ENCODE measurements at places on chromosomes 1 and 21.

- DNase-seq, result no peak
These were observed 169.7 kb upstream of the UBE2U start for GRCh38 chr1:64033667-64034220.

GRCh38 chr21:33036430-33037162, 10.9 kb downstream of the OLIG2 start:
- no peak for DNase-seq

- no peak for DNase-seq
These were observed 6.0 kb downstream of the TSHB start for GRCh38 chr1:115035652-115036051.

GRCh38 chr1:187951817-187952216, 1123.1 kb downstream of the PLA2G4A start:
- no peak for DNase-seq

- no peak for DNase-seq
These were observed 59.7 kb downstream of the ALPL start for GRCh38 chr1:21568809-21569385.

DNA sequence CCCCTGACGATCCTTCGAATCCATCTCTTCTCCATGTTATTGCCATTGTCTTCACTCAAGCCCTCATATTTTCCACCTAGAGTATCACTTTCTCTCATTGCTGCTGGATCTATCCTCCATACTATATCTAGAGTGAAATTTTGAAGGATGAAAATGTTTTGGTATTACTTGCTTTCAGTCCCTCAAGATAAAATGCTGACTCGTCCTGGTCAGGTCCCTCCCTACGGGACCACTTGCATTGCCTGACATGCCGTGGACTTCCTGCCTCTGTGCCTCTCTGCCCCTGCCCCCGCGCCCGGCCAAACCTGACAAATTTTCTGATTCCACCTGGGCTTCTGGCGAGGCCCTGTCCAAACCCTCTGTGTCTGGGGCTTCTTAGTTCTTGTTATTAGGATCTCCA, 23.6 kb downstream of the SPATA46 start:
- no peak for DNase-seq

DNA sequence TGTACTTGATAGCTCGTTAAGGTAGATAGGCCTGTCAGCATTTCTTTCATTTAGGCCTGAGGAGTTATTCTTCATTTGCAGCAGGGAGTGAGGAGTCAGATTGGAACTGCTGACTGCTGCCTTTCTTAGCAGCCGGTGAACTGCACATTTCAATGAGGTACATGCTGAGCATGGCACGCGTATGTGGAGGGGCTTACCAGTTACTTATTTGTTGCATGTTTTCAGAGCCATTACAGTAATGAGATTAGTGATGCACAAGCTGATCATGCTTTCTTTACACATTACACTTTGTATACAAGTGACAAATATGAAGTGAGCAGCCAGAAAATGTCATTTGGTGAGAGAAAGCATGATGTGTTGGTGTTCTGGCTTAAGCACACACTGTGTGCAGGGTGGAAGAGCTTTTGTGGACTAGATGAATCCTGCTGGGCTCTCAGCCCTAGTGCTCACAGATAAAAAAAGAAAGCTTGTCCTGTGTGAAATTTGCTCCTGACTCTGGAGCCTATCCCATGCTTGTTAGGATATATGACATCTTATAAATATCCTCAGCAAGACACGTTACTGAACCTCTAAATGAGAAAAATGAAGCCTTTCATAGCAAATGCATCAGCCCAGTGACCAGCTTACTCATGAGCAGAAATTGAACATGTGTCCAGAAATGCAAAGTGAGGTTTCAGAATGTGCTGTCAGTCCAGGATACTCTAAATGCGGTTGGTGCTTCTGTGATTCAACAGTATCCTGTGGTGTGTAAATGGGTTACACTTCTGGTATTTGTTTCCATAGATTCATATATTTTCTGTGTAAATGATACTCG, 574.7 kb upstream of the ADGRL2 start:
- DNase-seq, result no peak
